ENCODE measurements at places on chromosomes 7 and 10.

- DNase-seq, result no peak
Measured at GRCh38 chr7:40483630-40484029, 348.8 kb downstream of the SUGCT start.

GRCh38 chr10:118977835-118978234 lies 51.7 kb upstream of the NANOS1 start:
- DNase-seq, result no peak

DNA sequence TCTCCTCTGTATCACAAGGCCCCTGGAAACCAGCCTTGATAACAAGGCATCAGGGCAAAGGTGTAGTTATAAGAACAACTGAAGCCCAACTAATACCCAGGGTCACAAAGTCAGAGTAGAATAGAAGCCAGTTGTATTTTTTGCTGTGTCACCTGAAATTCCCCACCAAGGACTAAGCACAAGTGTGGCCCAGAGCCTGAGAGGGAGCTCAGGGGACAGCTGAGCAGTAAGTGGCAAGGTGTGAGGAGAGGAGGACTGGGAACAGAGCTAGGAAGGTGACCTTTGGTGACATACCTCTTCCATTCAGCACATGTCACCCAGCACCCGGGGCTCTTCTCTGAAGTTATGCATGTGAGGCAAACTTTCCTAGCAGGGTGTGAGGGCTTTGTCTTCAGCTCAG lies 179.9 kb downstream of the HECW1 start:
- no peak for DNase-seq

- no peak for DNase-seq
Measured at GRCh38 chr10:45249978-45250693, 65.3 kb downstream of the OR13A1 start.

GRCh38 chr10:109929501-109930219 lies 6.3 kb upstream of the XPNPEP1 start:
- no peak for DNase-seq

GRCh38 chr7:69537691-69538090 lies 60.6 kb upstream of the AUTS2 start:
- no peak for DNase-seq
